ENCODE measurements at places on chromosomes 4 and X.

GRCh38 chrX:8042304-8042703 lies 115.1 kb upstream of the PNPLA4 start:
- no peak for DNase-seq

GRCh38 chr4:8179074-8179473 lies 20.0 kb upstream of the SH3TC1 start:
- no peak for DNase-seq

DNA sequence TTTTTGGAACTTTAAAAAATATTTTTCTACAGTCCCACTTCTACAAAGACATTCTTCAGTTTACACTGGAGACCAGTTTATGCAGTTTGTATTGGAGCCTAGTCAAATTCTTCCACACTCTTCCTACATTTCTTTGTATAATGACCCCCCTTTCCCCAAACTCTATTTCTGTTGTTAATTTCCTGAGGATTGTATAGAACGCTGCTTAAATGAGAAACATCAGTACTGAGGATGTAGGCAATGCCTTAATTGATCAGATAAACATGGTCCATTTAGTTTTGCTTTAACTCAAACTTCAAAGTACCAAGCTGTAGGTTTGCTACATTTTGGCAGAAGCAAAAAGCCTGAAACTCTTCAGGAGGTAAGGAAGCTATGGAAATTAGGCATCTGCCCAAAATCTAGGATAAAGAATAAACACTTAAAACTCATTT lies 155.5 kb downstream of the SLC7A11 start:
- DNase-seq, result no peak

- DNase-seq, result no peak
Measured at GRCh38 chr4:101345271-101345595, 2.1 kb downstream of the PPP3CA start.

DNA sequence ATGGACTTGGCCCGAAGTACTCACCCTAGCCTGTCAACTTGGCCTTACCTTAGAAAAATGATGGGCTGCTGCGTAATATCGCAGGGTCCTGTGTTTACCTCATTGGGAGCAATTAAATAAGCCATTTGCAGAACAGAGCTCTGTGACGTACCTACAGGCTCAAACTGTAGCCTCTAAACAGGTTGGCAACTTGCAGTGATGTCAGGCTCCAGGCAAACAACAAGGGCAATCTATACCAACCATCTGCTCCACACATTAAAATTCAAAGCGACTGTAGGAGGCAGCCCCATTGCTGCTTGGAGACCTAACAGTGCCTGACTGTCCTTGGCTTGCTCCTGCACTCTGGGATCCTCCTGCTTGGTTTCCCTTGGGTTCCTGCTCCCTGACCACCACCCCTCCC lies 17.2 kb downstream of the VGLL1 start:
- DNase-seq, result no peak

DNA sequence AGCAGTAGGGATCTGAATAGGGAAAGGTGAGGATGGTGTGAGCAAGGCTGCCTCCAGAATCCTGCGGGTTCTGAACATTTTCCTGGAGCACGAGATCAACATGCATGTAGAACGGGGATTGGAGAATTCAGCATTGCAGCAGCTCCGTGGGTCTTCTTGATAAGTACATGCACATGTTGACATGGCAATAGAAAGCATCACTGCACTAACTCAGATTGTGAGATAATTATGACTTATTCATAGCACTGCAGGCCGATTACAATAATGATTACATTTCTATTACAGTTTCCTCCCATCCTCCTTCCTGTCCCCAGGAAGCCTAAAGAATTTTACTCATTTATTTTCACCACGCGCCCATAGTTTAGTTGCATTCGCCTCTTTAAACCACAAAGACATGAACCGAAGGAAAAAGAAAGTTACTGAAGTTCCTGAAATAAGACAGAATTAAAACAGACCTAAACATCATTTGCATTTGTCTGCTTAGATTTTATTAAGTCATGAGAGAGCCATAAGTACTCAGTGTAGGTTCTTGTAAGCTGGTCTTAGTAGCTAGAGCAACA lies 61.3 kb upstream of the ARX start:
- no peak for DNase-seq

GRCh38 chr4:5387457-5387856 lies 320.9 kb downstream of the EVC2 start:
- no peak for DNase-seq

DNA sequence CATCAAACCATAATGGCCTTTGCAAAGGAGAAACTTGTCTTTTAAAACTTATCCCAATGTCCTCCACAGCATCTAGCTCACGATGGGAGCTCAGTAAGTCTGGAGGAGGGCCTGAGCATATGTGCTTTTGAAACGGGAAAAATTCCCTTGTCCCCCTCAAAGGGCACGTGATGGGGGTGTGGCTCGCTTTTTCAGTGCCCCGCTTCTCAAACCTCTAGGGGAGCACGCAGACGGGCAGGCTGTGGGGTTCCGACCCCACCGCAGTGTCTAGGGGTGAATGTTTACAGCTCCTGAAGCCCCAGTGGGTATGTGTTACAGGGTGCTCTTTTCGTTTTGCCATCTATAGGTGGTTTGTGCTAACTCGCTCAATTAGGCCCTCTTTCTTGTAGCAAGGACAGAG lies 31.2 kb downstream of the SLITRK2 start:
- no peak for DNase-seq

- DNase-seq, result no peak
Measured at GRCh38 chrX:39956803-39957394, 140.9 kb downstream of the BCOR start.

GRCh38 chr4:102524691-102525090 lies 23.5 kb downstream of the NFKB1 start:
- no peak for DNase-seq

- DNase-seq, result no peak
Measured at GRCh38 chr4:7428261-7429068, 6.3 kb downstream of the PSAPL1 start.

DNA sequence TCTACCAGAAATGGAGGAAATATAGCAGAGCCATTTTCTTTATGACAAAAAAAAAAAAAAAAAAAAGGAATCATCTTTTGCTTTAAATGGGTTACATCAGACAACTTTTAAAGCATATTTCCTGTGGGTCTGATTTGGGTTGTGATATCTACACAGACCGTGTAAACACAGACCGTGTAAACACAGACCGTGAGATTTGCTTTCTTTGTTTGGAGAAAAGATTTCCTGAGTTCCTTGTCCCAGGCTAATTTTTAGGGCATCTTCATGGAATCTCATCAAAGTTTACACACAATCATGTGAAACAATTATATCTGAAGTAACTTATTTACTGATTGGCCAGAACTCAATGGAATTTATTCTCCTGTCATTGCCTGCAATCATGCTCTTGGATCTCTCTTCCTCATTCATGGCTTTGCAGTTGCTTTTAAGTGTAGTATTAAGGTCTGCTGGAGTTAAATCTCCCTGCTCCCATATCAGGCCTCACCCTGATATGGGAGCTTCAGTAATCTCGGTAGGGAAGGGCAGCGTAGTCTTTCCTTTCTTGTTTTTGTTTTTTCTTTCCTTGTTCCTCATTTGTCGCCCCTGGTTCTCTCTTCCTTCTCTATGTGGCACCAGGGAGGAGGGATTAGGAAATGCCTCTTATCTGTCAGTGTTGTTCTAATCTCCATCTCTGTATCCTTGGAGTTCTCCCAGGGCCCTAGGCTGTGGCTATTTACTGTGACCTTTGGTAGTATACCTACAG lies 248.6 kb upstream of the JADE1 start:
- no peak for DNase-seq

DNA sequence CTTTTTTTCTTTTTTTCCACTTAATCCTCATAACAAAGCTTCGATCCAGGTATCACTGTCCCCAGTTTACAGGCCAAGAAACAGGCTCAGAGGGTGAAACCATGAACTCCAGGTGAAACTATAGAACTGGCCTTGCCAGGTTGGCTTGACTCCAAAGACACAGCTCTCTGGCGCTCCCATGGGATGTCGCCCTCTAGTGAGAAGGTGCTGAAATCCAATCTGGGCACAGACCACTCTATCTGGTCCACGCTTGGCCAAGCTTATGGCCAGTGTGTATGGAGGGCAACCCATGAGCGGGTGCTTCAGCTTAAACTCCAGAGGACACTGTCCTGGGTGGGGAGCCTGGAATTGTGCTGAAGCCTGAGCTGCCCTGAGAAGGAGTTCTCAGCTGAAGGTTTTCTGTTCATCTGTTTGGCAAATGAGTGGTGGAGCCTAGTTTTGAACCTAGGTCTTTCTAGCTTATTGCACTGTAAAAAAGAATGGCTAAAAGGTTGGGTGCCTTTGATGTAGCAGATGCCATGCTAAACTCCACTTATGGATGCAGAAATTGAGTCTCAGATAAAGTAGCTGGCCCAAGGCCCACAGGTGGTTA lies 70.5 kb downstream of the SEL1L3 start:
- DNase-seq, result no peak

DNA sequence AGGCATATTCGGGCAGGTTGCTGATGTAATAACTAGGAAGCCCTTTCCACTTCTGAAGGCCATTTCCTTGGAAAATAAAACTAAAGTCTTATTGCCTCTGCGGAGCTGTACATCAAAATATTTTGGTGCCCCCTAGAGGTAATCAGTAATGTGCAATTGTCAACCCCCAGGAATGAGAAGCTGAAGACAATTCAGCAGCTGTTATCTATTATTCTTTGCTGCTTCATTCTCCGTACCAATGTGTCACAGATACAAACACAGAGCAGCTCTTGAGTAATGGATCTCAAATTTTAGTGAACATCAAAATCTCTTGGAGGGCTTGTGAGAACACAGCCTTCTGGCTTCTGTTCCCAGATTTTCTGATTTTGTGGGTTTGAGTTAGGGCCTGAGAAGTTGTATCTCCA lies 3.5 kb upstream of the SLIT2 start:
- no peak for DNase-seq

DNA sequence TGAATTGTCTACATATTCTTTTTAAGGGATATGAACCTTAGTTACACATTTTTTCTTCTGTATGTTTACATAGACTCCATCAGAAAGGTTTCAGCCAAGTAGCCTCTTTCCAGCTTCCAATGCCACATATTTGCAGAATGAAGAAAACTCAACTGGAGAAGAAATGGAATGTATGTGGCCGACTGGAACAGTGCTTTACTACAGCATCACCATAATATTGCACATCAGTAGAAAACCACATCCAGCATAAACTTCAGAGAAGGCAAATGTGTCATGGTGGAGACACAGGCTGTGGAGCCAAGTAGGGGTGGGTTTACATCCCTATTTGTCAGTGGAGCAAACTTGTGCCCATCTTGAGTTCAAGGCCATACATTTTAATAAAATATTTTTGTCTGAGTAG lies 204.8 kb upstream of the LDB2 start:
- DNase-seq, result no peak

GRCh38 chr4:61203436-61203790 lies 3.3 kb downstream of the ADGRL3 start:
- DNase-seq, result no peak

- no peak for DNase-seq
Measured at GRCh38 chrX:153636716-153637115, 10.3 kb upstream of the DUSP9 start.

DNA sequence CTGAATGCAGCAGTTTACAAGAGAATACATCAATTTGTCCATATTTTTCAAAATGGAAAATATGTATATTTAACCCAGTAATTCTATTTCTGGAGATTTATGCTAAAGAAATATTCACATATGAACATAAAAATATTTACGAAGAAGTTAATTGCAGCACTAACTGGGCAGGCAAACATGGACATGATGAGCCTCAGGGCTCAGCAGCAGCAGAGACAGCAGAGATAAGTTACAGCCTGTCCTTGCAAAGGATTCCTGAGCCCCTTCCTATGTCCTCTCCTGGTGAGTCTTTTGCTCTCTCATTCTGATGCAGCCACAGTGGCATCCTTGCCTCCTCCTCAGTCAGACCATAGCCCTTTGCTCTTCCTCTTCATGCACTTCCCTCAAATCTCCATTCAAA lies 680.6 kb upstream of the CPEB2 start:
- DNase-seq, result no peak

DNA sequence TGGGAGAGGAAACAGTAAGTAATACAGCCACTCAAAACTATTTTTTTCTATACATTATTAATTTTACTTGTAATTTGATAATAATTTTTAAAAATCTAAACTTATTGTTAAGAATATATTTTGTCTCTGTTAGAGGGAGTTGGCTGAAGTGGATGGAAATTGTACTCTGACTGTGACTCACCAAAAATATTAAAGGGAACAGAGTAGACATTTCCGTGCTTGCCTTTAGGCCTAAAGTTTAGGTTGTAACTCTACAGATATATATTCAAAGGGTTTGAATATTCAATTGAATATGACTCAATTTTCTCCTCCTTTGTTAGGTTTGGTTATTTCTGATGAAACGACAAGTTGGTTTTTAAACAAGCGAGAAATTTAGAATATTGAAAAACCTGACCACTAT lies 128.3 kb upstream of the PITX2 start:
- DNase-seq, result no peak
